AG09309 (cell line): ENCODE measurements at places on chromosomes 5 and 9.

- no peak for DNase-seq
Measured at GRCh38 chr9:5043381-5043780, 58.3 kb downstream of the JAK2 start.

GRCh38 chr5:56412601-56413379, 179.7 kb upstream of the ANKRD55 start:
- DNase-seq: no peak

DNA sequence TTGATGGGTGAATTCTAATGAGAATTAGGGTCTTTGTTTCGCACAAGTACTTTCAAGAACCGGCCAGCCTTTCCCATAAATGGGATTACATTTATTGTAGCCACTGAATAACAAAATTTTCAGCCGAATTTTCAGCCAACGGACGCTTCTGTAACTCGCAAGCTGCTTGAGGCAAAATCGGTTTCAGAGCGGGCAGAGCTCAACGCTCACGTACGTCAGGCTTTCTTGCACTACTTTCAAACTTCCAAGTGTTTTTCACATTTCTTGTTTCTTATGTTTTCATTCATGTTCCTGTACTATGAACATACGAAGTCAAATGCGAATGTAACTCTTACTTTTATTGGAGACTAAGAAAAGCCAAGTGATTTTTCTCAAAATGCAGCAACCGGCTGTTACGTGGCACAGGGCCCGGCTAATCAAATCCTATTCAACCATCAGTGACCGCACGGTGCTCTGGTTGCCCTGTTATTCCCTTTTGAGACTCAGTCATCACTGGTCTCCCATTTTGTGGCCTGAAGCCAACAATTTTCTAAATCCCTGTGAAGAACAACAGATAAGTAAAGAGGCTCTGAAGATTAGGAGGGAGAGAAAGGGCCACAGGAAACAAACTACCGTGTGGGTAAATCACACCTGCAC, 68.5 kb downstream of the SLC28A3 start:
- no peak for DNase-seq

- DNase-seq: no peak
Measured at GRCh38 chr9:136243631-136244030, 2.0 kb downstream of the QSOX2 start.

- DNase-seq: no peak
Measured at GRCh38 chr9:101247297-101247696, 137.5 kb downstream of the BAAT start.

DNA sequence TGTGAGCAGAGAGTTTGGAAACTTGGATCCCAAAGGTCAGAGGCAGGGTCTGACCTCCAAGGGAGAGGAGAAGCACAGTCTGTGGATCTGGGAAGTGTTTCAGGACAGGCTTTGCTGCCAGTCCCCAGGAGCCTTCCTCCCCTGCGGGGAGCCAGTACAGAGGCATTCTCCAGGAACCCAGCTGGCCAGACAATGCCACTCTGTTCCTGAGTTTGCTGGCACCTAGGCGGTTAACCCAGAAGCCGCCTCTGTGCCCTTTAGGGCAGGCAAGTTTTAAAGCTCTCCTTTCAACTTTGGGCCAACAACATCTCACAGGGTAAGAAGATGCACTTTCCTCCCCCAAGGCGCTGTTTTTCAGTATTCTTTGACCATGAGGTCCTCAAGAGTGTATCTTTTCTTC, 37.0 kb upstream of the FGF1 start:
- DNase-seq: no peak

GRCh38 chr9:4866239-4866969, 73.7 kb downstream of the RCL1 start:
- DNase-seq: no peak

- peak; percentile 90 for DNase-seq
Measured at GRCh38 chr9:79193001-79193400, 378.8 kb upstream of the TLE4 start.

DNA sequence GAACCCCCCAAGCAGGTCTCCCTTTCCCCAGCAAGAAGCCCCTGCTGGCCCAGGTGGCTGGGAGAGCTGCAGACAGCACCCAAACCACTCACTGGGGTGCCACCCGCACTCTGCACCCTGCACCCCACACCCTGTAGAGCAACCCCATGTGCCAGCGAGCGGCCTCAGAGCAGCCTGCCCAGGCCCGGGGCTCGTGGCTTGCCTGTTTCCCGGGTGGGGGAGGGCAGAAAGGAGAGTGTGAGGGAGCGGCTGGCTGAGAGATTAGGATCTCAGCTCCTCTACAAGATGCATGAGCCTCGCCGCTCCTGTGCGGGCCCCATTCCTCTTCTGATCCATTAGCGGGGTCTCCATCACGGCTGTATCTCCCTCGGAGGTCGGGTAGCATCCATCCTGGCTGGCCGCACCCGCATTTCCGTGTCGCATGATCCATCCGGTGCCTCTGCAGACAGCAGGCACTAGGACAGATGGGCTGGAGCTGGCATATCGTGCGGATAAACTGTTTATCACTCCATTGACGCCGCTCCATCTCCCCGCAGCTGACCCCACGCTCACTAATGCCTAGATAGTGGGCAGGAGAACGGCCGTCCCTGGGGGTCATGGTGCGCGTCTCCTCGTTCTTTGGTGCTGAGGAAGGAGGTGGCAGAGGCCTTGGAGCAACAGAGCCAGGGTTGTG, 54.4 kb downstream of the MRPL36 start:
- DNase-seq: no peak

- no peak for DNase-seq
Measured at GRCh38 chr5:125926172-125926571, 497.0 kb upstream of the GRAMD2B start.

DNA sequence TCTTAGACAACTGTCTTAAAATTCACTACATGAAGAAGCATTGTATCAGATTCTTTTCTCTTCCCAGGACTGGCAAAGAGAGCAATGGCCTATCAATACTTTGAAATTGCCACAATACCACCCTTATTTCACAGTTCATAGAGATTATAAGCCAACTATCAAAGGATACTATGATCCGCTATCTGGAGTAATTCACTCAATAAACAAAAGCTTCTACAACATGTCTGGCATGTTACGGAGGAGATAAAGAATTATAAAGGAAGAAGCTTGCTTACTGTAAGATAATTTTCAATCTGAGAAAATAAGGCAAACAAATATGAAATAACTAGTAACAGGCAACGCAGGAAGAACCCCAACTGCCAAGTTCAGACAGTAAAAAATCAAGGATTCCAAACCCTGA, 114.8 kb downstream of the GNAQ start:
- DNase-seq: no peak

- DNase-seq: no peak
Measured at GRCh38 chr5:157859227-157859575, 256 bp upstream of the CLINT1 start.

- DNase-seq: no peak
Measured at GRCh38 chr9:1120500-1121165, 70.5 kb downstream of the DMRT2 start.
